ENCODE measurements at places on chromosomes 13 and 19.

- no peak for DNase-seq
Observed at GRCh38 chr19:50697414-50698124, 22.0 kb downstream of the SHANK1 start.

- DNase-seq = no peak
Observed at GRCh38 chr19:752652-753517, 2.0 kb downstream of the MISP start.

GRCh38 chr13:27295096-27295495, 24.5 kb downstream of the RASL11A start:
- no peak for DNase-seq

- DNase-seq = no peak
Observed at GRCh38 chr13:78779608-78780007, 120.7 kb upstream of the OBI1 start.

- DNase-seq = no peak
Observed at GRCh38 chr13:35765366-35765765, 288.9 kb upstream of the MAB21L1 start.

GRCh38 chr13:59660582-59660981, 503.1 kb downstream of the DIAPH3 start:
- DNase-seq = no peak

DNA sequence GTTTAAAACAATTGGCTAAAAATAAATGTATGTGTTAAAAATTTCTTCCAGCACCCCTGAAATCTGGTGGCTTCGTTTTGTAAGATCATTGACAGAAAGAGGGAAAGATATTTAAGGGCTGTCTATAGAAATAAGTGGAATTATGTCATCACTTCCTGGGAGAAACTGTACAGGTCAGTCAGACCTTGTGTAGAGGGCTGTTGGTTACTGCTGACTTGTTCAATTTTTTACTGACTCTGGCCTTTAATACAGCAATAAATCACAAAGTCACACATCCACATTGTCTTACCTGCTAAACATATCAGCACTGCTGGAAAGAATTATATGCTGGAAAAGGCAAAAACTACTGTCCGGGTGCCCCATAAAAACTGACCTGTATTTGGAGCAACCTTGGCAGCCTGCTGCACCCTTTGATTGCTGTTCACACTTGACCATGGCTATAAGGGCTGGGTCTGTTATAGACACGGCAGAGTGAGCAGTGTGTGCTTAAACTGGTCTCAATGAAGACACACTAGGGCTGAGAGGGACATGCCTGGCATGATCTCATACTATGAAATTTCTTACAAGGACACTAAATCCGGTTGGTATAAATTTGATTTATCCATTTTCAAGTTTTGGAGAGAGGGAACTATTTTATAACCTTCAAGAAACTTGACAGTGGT, 162.1 kb downstream of the NHLRC3 start:
- DNase-seq = no peak

- DNase-seq = no peak
Observed at GRCh38 chr13:75739244-75739868, 103.2 kb downstream of the LMO7 start.

DNA sequence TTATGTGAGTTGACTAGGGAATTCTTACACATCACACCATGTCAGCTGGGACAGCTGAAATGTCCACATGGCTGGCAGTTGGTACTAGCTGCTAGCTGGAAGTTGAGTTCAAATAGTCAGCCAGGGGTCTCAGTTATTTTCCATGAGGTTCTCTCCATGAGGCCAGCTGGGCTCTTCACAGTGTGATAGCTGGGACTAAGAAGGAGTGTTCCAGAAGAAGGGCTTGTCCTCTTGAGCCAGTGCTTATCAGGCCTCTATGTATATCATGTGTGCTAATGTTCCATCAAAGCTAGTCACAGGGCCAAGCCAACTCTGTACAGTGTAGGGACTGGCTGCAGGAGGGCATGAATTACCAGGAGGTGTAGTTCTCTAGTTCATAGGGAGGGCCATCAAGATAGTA, 11.8 kb downstream of the USPL1 start:
- DNase-seq = no peak
